NCI-H1105 treated with DMSO at 0.1 percent for 48 hours (cell line): ENCODE measurements at places on chromosomes 6 and 20.

DNA sequence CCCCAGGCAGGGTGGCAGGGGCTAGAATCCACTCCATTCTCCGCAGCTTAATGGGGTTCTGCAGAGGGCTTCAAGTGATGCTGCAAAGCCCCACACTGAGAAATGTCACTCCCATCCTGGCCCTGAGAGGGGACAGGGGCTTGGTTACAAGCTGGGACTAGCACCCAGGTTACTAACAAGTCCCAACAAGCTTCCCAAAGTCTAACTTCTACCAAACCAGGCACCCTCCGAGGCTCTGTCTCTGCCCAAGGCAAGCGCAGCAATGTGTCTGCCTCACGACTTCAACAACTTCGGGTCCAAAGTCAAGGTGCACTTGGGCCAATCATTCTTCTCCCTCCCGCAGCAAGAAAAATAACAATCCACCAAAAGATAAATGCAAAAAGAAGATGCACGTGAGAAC, 45.6 kb downstream of the NFATC2 start:
- DNase-seq = no peak

DNA sequence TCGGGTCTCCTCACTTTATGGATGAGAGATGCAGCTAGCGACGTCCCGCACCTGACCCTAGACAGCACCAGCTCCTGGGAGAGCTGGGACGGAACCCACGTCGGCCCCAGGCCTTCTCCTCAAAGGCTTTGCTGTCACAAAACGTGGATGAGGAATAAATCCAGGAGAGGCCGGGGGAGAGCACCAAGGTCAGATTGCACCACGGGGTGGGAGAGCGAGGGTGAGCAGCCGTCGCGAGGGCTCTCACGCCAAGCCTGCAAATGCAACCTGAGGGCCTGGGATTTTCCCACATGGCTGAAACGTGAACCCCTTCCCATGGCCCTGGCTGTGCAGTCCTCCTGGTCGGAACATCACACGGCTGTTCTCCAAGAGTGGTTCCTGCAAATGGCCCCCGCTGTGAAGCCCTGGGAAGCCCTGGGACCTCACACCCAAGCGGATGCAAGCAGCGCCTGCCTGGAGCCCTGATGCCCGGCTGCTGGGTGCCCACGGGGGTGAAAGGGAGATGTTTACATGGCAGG, 45.3 kb downstream of the DLL1 start:
- no peak for DNase-seq

DNA sequence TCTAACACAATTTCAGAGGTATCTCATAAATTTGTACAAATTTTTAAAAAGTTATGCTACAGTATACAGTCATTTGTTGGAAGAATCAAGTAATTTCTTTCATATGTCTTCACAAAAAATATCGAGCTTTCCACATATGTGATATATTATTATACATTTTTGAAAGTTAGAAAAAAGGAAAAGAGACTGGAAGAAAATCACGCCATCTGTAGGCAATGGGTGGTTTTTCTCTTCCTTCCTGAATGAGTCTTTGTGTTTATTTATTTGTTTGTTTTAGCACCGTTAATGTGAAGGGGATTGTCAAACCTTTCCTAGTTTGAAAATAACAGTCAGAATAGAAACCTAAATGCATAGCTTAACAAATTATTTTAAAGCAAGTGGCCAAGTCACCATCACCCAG, 130.6 kb downstream of the SYNDIG1 start:
- no peak for DNase-seq

GRCh38 chr20:24785141-24786110, 163.6 kb upstream of the CST7 start:
- DNase-seq = no peak

DNA sequence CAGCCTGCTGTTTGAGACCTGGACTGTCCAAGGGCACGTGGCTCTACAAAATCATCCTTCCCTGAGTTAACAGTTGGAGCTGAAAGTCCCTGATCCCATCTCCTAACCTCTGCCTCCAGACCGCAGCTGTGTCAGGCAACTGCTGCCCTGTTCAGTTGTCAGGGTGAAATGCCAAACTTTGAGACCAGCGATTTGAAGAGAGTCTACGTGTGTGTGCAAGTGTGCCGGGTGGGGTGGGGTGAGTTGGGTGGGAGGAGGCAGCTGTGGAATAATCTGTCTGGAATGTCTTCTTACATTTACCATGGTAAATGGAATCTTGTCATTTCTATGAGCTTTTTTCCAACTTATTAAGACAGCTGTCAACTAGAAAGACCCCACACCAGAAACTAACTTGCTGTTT, 81.0 kb upstream of the FAM8A1 start:
- DNase-seq = no peak

- peak; percentile 34 for DNase-seq
Measured at GRCh38 chr6:149964308-149965193, 808 bp downstream of the ULBP1 start.

DNA sequence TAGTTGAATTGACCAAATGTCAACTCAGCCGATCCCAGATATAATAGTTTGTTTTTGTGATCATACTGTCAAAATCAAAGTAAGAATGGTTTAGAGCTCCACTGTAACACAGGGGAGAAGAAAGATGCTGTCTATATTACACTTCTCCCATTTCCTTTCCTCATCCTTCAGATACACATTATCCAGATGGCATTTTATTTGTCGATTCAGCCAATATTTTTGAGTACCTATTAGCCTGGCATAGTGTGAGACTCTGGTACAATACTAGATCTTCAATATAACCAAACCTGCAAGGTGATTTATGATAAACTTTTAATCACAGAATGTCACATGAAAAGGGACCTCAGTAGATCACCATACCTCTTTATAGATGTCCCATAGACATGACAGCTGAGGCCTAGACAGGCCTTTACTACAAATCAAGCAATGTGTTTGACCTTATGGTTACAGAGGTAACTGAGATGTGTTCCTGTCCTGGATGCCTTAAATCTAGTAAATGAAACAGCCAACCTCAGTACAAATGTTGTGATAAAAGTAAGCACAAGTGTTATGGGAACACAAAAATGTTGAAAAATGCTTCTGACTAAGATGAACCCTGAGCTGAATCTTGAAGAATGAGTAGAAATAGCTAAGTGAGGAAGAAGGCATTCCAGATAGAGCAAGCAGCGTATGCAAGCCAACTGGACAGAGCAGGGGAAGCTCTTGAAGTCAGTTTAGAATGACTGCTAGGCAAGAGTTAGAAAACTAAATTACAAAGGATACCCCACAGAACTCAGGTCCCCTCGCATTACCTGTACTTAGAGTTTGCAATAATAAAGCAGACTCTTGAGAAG, 1.9 kb downstream of the FBXO9 start:
- no peak for DNase-seq

DNA sequence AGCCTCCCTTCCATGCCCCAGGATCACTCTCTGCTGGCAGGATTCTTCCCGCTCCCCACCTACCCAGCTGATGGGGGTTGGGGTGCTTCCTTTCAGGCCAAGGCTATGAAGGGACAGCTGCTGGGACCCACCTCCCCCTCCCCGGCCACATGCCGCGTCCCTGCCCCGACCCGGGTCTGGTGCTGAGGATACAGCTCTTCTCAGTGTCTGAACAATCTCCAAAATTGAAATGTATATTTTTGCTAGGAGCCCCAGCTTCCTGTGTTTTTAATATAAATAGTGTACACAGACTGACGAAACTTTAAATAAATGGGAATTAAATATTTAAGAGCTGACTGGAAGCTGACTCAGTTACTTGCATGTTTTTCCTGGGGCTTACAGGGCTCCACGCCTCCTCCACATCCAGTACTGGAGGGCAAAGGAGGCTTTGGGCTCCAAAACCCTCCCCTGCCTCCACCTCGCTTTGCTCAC, 24.3 kb upstream of the FANCE start:
- no peak for DNase-seq

DNA sequence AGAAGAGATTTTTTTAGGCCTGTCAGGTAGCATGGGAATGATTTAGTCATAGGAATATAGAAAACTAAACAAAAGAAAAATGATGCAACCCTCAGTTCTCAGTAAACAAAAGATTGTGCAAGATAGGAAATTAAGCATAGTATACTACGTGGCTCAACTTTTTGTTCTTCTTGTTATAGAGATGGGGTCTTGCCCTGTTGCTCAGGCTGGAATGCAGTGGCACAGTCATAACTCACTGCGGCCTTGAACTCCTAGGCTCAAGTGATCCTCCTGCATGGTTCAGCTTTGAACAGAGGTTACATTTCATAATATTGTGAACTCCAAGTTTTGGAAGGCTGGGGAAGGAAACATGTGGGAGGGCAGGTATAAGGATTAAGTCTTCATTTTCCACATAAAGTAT, 28.5 kb downstream of the SLX4IP start:
- no peak for DNase-seq

DNA sequence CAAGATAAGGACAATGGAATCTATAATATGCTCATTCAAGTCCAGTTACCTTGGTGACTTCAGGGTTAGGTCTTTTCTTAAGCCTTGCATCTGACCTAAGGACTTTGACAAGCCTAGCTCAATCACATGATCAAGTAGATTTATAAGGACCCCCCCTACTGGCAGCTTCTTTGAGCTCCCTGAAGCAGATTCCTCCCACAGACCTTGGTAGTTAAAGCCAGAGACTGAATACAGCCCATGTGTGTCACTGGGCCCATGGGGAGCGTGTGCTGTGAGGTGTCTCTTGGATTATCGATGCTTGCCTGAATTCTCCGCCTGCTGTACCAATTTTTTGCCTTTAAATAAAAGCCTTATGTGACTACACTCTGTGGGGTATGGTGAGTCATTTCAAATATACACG, 372.7 kb upstream of the RGS17 start:
- DNase-seq = no peak

DNA sequence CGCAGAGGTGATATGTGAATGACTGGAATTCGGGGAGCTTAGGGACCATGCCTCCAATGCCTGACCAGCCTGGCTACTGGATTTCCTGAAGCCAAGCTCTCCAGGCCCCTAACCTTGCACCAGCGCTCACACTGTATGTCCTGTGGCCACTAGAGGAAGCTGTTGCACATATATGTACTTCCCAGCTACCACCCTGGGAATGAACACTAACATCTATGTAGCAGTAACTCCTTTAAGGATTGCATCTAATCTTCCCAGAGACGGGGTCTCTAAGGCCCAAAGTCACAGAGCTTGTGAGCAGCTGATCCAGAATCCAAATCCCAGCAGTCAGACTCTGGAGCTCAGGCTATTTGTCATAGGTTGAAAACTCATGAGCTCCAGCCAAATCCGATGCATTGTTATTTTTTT, 20.4 kb upstream of the BPIFB1 start:
- peak; percentile 32 for DNase-seq

GRCh38 chr6:159463119-159463829, 229.8 kb downstream of the SOD2 start:
- peak; percentile 78 for DNase-seq

DNA sequence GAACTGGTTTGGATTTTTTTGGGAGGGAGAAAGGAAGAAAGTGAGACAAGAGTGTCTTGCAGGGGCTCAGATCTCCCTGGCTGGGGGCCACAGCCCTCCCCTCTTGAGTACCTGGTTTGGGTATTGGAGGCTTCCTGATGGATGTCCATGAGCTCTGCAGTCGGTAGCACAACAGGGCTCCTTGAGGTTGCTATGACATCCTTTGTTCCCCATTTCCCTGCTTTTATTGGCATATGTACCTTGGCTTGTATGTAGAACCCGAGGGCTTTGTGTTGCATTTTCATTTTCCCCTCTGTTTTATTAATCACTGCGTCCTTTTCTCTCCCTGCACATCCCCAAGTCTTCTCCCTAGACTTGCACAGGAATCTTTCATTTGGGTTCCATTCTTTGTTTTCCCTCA, 355.5 kb upstream of the TSHZ2 start:
- no peak for DNase-seq

GRCh38 chr6:53852805-53853204, 58.0 kb downstream of the LRRC1 start:
- no peak for DNase-seq

DNA sequence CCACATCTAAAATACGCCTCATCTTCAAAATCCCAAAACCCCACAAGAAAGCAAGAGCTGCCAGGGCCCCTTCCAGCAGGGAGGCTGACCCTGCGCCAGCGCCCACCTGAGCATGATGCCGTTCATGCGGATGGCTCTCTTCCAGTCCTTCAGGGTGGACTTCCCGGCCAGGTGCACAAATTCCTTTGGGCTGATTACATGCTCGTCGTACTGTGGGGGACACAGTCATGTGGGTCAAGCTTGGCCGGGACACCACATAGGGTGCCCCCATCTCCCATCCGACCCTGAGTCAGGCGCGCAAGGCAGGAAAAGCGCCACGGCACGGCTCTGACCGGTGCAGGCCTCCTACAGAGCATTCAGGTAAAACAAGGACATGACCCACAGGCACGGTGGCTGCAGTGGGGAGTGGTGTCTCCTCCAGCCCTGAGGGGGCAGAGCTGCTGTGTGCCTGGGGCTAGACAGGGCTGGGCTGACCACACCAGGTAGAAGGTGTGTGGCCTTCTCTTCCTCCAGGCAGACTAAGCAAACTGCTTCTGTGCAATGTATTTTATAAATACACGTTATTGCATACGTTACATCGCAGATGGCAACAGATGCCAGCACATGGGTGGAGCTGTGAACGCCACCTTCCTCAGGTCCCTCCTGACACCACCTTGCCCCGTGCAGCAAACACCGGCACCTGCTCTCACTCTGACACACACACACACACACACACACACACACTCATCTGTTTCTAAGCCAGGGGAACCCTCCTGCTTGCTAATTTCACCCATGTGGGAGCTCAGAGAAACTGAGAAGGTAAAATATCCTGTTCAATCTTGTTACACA, 23.8 kb upstream of the HELZ2 start:
- no peak for DNase-seq

DNA sequence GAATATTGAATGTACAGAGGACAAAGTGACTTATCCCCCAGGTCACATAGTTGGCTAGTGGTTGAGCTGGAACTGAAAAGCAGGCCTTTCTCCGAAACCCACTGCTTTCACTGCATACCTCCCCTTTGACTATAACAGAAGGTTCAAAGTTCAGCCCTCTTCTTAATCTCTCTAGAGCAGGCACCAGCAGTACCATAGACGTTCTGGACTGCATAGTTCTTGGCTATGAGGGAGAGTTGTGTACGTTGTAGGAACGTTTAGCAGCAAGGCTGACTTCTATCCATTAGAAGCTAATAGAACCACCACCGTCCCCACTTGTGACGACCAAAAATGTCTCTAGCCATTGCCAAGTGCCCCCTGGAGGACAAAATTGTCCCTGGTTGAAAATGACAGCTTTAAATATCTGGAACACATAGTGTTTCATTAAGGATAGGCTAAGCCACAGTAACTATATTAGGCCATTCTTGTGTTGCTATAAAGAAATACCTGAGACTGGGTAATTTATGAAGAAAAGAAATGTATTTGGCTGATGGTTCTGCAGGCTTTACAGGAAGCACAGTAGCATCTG, 123.8 kb upstream of the MTHFD1L start:
- no peak for DNase-seq

DNA sequence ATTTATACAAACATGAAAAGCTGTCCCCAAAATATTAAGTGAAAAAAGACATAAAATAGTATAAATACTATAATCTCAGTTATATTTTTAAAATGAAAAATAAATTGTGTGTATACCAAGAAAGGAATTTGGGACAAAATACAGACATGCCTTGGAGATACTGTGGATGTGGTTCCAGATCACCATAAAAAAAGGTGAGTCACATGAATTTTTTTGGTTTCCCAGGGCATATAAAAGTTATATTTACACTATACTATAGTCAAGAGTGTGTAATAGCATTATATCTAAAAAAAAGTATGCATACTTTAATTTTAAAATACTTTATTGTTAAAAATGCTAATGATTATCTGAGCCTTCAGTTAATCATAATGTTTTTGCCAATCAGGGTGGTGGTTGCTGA, 17.4 kb upstream of the SDHAF4 start:
- no peak for DNase-seq
